ENCODE measurements at places on chromosomes 13 and 19. TPM values are rescaled to one million over a fixed set of nuclear protein-coding genes. Genes with fewer than 3 reads are reported as not detected.

CD33 gene
- total RNA-seq, result not detected

FFAR2 gene
- total RNA-seq, result not detected

CCDC61 gene
- 2.6 TPM for total RNA-seq

ZNF222 gene
- total RNA-seq, result 4.5 TPM

B3GNT8 gene
- not detected for total RNA-seq

ZSCAN1 gene
- total RNA-seq, result not detected

PGLYRP1 gene
- total RNA-seq, result not detected

HSD17B14 gene
- total RNA-seq, result 14.8 TPM

SPRY2 gene
- 8.7 TPM for total RNA-seq

C5AR2 gene
- total RNA-seq, result 9.9 TPM

MBD3L2 gene
- not detected for total RNA-seq

ZNF554 gene
- 0.92 TPM for total RNA-seq

CYP4F11 gene
- 5.6 TPM for total RNA-seq

NLRP5 gene
- not detected for total RNA-seq

C13orf42 gene
- not detected for total RNA-seq

APOE gene
- 9.7 TPM for total RNA-seq

AP3D1 gene
- total RNA-seq, result 43.3 TPM

EDNRB gene
- not detected for total RNA-seq

Measured in A549 treated with ZK216348 at 1 μM for 4 hours (cell line).